CD4-positive, alpha-beta T cell treated with Interferon gamma for 1 hour (primary cell): ENCODE measurements at places on chromosomes 12 and 14.
A peak's percentile ranks its signal among the peaks of the same experiment; 100 is the strongest.

GRCh38 chr14:94640721-94641631 is 28.8 kb downstream of the SERPINA3 start:
- DNase-seq, result no peak

- DNase-seq, result no peak
Measured at GRCh38 chr12:62308201-62308600, 48.0 kb downstream of the USP15 start.

DNA sequence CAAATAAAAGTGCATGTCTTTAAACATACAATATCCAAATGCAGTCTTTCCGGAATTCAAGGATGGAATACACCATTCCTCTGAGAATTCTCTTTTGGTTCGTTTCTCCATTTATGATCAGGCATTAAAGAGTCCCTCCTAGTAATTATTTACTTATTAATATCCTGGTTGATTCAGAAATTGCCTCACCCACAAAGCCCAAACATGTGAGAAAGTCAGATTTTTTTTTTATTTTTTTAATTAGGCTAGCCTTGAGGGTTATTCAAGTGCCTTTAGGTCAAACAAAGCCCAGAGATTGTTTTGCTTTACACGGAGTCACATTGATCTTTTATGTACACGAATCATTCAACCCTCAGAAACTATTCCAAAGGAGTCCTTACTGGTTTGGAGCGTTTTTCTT is 6.4 kb upstream of the TSPAN8 start:
- no peak for DNase-seq

DNA sequence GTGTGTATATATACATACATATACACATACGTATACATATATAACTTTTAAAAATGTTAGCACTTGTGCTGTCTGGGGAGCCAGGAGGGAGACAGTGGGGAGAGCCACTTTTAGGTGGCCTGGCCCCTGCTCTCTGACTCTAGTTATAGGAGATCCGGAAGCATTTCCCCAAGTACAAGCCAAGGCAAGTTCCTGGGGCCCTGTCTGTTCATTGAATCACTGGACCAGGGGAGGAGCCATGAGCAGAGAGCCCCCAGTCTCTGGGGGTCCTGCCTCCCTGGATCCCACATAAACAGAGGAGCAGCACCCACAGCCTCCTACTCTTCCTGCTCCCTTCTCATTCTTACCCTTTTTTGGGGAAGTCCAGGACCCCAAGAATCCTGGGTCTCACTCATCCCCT is 45.4 kb upstream of the TMED10 start:
- DNase-seq, result no peak

DNA sequence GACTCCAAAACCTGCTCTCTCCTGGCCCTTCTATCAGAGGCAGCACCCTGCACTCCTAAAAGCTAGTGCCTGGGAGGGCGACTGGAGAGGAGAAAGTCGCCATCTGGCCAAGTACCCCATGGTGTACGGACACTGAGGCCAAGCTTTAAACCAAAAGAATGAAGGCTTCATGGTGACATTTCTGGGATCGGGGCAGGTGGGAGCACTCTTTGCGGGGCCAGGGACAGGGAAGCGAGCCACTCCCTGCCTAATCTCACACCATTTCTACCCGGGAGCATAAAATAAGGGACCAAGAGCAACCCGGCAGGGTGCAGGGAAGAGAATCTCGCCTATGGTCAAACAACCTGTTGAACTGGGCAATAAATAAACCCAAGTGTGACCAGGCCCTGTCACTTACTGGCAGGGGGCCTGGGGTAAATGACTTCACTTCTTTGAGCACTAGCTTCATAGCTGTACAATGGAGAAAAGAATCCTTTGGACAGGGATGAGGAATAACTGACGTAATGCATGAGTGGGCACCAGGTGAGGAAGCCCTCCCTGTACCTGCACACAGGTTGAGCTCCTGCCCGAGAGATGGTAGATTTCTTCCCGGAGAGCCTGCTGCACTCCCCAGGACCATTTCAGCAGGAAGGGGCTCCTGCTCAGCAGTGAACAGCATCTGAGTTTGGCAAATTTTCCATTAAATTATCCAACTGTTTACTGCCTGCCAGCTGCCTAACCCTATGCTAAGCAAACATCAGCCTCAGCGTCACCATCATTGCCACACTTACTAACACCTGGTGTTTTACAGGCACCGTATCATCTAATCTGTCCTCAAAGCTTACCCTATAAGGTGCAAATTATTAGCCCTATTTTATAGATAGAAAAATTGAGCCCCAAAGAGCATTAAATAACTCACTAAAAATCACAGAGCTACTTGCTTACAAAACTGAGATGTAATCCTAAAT is 2.0 kb downstream of the SERPINA1 start:
- DNase-seq, result no peak

- DNase-seq, result no peak
Measured at GRCh38 chr12:110289044-110289710, 8.1 kb downstream of the ATP2A2 start.

DNA sequence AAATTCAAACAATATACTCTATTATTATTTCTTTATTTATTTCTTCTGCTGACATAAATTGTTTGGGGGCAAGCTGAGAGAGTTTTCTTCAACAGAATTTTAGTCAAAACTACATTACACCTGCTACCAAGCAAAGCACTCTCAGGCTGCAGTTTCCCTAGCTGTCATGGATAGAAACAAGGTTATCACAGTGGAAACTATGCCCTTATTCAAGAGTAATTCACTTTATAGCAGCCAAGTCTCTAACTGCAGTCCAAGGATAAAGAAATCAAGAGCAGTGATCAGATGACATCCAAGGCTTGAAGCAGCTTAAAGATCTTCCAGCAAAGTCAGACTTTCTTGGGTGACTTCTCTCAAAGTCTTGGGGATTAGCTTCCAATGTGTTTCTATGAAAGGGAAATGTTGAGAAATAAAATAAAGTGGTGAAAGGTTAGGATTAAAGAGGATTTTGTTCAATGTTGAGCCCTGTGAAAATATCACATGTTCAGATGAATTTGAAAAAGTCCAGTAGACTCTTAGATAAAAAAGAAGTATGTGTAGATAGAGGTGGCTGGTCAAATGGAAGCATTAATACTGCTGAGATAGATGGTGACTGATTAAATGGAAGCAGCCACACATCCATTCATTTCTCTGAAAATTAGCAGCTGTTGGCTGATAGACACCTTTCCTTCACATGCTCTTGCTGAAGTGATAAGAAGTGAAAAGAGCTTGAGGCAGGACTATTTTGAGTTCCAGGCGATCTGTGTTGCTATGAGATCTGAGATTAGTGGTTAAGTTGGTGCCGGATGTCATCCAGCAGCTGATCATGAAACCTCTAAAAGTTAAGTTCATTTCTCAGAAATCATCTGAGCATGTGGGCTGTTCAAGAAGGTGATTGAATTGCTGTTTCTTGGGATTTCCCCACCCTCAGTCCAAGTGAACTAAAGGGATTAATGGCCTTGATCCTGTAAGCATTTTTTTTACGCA is 257.8 kb upstream of the BTG1 start:
- peak; percentile 82 for DNase-seq
